ENCODE measurements at places on chromosomes 4 and X. TPM values are rescaled to one million over a fixed set of nuclear protein-coding genes. Genes with fewer than 3 reads are reported as not detected.

GRCh38 chr4:78613522-78614321 lies 62.2 kb downstream of the ANXA3 start:
- no peak for DNase-seq

DNA sequence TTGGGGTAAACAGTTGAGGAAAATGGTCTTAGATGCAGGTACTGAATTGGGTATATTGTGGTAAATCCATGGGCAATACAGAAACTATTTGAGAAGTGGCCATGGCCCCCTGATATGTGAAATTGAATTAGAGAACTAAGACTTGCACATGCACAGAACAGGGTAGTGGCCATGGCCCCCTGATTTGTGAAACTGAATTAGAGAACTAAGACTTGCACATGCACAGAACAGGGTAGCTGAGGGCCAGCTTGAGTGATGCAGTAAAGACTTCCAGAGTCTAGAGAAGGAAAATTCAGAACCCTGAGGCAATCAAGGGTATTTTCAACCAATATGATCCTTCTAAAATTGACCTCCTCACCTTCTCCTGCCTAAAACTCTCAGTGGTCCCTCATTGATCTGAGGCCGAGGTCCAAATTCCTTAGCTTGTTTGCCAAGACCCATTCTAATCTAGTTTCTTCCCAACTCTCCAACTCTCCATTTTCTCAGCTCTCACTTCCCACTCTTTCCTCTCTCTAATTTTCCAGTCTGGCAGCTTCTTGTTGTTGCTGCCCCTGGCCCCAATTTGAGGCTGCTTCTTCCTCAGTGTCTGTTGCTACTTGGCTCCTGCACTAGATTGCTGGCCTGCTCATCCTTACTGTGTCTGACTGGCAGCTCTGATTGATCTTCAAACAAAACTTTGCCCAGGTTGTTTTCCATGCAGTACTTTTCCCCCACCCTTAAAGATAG lies 72.4 kb downstream of the FRAS1 start:
- no peak for DNase-seq

GRCh38 chrX:13985697-13986435 lies 43.8 kb downstream of the GEMIN8 start:
- no peak for DNase-seq

- DNase-seq: no peak
Observed at GRCh38 chr4:109801099-109801789, 555 bp downstream of the CFI start.

DNA sequence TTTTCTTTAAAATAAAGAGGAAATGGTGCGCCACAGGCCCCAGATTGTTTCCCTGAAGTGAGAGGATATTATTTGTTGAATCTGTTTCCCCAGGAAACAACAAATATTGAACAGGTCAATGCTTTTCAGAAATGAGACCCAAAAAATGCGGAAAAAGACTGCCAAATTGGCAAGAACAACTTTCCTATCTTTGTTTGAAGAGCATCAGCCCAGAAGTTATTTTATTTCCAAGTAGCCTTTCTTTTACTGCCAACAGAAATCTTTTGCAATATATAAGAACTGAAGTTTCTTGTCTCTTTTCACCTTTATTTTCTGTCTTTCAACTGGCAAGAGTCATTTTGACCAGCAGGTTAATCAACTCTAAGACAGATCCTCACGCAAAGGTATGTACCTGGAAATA lies at the start of gene SMR3A:
Gene SMR3A, plus strand, starts transcription at position 301 of the 400 bp plus-strand sequence. CDS start 1,356 bp downstream, outside the sequence.
- DNase-seq: no peak

DNA sequence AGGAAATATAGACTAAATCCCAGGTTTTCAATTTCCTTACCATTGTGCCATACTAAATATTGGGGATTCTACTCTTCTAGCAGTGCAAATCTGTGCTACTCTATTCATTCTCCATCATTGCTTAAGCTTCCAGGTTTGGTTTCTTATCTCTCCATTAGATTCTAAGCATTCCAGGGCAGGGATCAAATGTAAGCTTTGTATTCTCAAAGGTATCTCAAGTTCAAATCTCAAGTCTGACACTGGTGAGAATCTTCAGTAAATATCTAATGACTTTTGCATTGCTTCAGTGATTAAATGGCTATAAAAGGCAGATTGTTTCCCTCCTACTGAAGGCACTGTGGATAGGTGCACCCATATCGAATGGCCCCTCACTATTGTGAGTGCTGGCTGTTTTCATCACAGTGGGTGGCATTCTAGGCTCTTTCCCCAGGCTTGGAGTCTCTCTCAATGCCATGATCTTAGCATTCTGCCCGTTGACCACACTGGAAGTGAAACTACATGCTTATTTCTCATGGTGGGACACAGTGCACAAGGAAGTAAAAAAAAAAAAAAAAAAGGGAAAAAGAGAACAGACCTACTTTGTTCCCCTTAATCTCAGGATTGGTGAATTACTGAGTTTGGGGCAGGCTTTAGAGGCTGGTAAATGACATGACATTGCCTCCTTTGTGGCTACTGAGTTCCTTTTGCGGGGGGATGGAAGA lies 28.7 kb downstream of the FAM9C start:
- DNase-seq: no peak

Gene RAP1GDS1
- polyA plus RNA-seq: 61.6 TPM

Gene CITED1
- not detected for polyA plus RNA-seq

Gene SLIT2
- polyA plus RNA-seq: 33.2 TPM

- DNase-seq: no peak
Observed at GRCh38 chr4:79049840-79050540, 110.8 kb upstream of the PAQR3 start.

Gene SPANXC
- polyA plus RNA-seq: not detected

- no peak for DNase-seq
Observed at GRCh38 chrX:50978920-50979682, 68.6 kb downstream of the BMP15 start.

Gene NAP1L3
- polyA plus RNA-seq: 0.83 TPM

GRCh38 chr4:99927566-99927965 lies 18.9 kb downstream of the DNAJB14 start:
- no peak for DNase-seq

DNA sequence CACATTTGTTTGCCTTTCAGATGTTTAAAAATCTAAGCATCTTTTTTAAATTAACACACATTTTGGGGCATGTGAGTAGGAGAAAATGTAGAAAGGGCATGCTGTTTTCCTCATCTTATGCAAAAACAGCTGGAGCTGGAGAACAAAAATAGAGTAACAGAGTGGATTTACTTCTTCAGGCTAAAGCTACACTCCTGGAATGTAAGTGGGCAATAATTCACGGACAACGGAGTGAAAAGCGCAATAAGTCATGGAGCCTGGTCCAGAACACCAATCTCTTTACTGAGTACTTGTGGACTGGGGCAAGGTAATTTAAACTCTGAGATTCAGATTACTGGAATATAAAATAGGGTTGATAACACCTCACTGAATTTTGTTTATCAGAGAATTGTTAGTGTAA lies 1018.8 kb upstream of the HS3ST1 start:
- no peak for DNase-seq

DNA sequence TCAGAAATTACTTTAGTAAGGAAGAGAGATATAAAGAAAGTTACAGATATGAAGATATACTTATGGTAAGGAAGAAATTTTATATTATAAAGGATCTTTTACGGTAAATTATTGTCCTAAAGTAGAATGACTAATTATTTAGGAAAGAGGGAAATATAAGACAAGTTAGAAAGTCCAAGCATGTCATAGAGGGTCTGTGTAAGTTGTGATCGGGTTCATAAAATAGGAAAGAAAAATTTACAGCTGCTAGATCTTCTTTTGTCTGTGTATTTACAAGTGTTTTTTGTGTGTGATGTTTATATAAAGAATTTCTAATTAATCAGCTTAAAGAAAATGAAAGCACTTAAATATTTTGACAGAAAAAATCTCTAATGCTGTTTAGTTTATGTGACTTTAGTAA lies 1054.9 kb upstream of the DIAPH2 start:
- no peak for DNase-seq

- DNase-seq: no peak
Observed at GRCh38 chr4:151358266-151358665, 32.9 kb upstream of the SH3D19 start.

- DNase-seq: no peak
Observed at GRCh38 chr4:183846951-183847350, 58.2 kb upstream of the STOX2 start.

GRCh38 chrX:10677490-10677889 lies 57.1 kb upstream of the MID1 start:
- DNase-seq: no peak
